ENCODE measurements at places on chromosomes 12 and 14.

DNA sequence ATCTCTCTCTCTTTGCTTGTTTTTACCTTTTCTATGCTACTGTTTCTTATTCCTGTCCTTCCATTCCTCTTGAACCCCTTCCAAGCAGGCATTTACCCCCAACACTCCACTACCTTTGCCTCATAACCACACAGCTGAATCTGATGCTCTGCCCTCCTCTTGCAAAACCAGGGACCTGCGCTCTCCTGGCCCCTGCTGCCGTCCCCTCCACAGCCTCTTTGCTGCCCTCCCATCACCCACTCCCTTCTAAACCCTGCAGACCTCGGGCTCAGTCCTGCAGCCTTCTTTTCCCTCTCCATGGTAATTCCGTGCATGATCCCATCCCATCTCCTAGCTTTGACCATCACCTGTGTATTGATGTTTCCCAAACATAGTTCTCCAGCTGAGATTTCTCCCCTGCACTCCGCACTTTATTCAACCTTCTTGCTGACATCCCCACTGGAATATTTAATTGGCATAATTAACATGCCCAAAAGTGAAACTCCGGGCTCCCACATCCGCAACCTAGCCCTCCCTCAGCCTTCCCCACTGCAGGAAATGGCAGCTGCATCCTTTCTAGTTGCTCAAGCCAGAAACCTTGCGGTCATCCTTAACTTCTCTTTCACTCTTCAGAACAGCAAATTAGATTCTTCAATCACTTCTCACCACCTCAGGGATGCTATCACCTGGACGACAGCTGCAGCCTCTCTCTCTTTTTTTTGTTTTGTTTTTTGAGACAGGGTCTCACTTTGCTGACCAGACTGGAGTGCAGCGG, 16.0 kb downstream of the FIGNL2 start:
- ATAC-seq, result no peak

GRCh38 chr12:75628916-75629315, 117.5 kb upstream of the KRR1 start:
- no peak for ATAC-seq

DNA sequence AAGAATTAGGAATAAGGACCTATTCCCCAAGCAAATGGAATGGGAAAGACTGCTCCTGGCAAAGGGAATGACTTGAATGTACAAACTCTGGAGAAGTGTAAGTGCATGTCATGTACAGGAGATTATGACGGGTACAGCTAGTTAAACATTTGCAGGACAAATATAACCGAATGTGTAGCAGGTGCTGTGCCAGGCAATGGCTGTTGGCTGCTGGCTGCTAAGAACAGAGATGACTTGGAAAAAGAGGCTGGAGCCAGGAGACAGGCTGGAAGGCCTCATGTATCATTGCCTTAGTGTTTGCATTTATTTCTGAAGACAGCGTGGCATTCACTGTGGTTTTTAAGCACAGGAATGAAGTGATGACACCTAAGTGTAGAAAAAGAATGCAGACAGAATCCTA, 136.8 kb downstream of the TTC8 start:
- no peak for ATAC-seq

GRCh38 chr14:31510222-31510621, 22.4 kb upstream of the GPR33 start:
- no peak for ATAC-seq

- no peak for ATAC-seq
Observed at GRCh38 chr14:75311356-75311755, 32.7 kb downstream of the FOS start.

- no peak for ATAC-seq
Observed at GRCh38 chr12:108151533-108152169, 22.6 kb downstream of the WSCD2 start.

- ATAC-seq, result no peak
Observed at GRCh38 chr12:82695531-82695930, 8.8 kb downstream of the TMTC2 start.

DNA sequence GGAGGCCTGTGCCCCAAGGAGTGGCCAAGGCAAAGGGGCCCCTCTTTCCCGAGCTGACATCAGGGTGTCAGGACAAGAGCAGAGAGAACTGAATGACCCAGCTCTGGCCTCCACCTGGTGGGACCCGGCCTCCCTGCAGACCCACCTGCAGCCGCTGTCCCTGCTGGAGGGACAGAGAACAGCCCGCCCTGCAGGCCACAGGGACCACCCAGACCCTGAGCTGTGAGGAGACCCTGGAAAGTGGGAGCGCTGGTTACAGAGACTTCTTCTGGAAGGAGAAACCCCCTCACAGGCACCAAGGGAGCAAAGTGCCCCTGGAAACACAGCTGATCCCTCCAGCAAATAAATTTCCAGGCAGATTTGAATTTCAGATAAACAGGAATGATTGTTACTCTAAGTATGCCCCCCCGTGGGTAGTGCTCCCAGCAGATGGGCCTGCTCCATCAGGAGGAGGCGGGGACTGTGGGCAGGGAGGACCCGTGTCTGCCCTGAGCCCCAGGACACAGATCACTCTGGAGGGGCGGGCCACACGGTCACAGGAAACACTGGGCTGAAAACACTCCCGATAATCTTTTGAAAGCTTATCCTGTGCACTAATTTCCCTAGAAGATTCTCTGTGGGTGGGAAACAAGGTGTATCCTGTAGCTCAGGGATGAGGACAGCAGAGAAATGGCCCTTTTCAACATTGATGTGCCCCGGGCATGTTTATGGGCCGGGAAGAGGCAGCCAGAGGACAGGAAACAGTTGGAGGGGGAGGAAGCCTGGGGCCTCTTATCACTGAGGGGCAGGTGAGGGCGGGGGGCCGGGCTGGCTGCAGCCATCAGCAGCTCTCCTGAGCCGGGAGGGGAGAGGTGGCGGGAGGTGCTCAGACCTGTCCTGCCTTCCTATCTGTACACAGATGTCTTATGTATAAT, 276.0 kb downstream of the ADGRD1 start:
- ATAC-seq, result peak; percentile 31

GRCh38 chr12:7072035-7072434, 11.5 kb downstream of the C1S start:
- no peak for ATAC-seq

GRCh38 chr14:99612738-99613330, 8.8 kb upstream of the CCDC85C start:
- ATAC-seq, result peak; percentile 65

- ATAC-seq, result peak; percentile 74
Observed at GRCh38 chr14:32710731-32711680, 227.7 kb upstream of the NPAS3 start.

DNA sequence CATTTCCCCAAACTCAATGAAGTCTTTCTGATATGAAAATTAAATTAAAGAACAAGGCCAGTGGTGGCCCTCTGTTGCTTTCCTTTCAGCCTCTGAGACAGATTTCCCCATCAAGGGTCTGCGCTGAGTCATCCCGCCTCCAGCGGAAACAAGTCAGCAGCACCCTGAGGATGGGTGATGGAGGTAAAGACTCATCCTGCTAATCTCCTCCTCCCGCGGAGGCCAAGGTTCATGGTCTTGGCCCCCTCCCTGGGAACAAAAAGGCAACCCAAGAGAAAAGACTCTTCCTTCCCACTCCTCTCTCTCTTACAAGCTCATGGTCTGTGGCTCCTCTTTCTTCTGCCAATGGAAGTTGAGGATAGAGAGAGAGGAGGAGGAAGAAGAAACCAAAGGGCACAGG, 9.0 kb upstream of the NUMB start:
- no peak for ATAC-seq

- no peak for ATAC-seq
Observed at GRCh38 chr12:15323480-15323879, 1.2 kb downstream of the PTPRO start.

DNA sequence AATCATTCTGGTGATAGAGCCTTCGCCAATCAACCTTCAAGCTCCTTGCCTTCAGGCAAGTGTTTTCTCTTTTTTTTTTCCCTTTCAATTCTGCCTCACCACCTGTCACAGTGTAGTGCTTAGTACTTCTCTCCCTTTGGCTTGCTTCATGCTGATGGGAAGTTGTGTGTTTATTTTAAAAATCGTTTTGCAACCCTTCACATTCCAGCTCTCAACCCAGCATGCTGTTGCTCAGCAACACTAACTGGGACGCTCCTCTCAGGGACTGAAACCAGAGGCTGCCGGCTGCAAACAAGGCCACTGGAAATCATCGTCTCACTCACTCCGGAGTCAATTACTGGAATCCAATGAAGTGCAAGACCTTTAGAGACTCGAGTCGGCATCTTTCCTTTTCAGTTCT, 342.7 kb downstream of the PRKD1 start:
- no peak for ATAC-seq

- peak; percentile 91 for ATAC-seq
Observed at GRCh38 chr12:124837958-124838803, 25.5 kb downstream of the SCARB1 start.

- no peak for ATAC-seq
Observed at GRCh38 chr14:81222691-81223090, 1.9 kb upstream of the GTF2A1 start.

- ATAC-seq, result no peak
Observed at GRCh38 chr14:60343571-60344071, 94.6 kb downstream of the PPM1A start.

DNA sequence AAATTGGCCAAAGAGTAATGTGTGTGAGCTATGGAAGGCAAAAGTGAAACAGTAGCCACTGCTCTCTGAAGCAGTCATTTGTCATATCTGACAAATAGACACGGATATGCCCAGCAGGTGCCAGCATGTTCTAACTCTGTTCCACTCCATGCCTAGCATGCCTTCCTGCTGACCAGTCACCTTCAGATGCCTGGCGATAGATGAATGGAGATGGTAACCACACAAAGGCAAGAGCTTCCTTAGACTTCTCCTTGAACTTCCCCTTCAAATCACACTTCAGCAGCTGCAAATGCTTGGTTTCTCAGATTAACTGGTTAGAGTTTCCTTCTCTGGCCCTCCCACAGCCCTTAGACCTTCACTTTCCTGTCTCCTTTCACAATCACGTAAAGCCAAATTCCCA, 429.9 kb downstream of the DAD1 start:
- no peak for ATAC-seq

- no peak for ATAC-seq
Observed at GRCh38 chr12:56988207-56988739, 18.1 kb downstream of the ZBTB39 start.

GRCh38 chr12:6383572-6384498, at the start of gene LTBR:
TSS of gene LTBR (plus strand) at chr12:6384162. CDS start at chr12:6384359, 197 bp downstream.
- no peak for ATAC-seq

DNA sequence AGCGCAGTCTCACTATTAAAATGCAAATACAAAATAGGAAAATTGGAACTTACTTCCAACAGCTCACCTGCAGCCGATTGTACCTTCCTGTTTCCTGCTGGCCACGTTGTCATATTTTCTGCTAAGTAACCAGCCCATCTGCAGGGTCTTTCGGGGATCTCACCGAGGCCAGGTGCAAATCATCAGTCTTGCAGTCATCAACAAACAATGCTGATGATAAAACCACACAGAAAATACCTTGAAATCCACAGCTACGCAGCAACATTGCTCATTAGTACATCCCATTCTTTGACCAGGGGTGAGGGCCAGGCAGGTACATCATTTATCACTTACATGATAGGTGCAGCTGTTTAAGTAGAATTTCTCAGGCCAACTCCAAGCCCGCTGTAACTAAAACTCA, 406.9 kb downstream of the TMEM121 start:
- ATAC-seq, result no peak

DNA sequence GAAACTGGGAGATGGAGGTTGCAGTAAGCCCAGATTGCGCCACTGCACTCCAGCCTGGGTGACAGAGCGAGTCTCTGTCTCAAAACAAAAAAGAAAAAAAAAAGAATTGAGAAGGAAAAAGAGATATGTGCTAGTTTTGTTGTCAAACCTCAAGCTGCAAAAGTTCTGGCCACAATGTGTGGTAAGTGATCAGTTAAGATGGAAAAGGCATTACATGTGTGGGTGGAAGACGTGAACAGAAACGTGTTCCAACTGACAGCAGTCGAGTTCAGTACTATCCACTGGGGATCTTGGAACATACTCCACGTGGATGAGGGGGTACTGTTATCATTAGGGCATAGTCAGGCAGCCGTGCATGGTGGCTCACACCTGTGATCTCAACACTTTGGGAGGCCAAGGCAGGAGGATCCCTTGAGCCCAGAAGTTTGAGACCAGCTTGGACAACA, 17.3 kb downstream of the GPR68 start:
- no peak for ATAC-seq

GRCh38 chr12:125129179-125129571, 63.9 kb downstream of the AACS start:
- ATAC-seq, result no peak

DNA sequence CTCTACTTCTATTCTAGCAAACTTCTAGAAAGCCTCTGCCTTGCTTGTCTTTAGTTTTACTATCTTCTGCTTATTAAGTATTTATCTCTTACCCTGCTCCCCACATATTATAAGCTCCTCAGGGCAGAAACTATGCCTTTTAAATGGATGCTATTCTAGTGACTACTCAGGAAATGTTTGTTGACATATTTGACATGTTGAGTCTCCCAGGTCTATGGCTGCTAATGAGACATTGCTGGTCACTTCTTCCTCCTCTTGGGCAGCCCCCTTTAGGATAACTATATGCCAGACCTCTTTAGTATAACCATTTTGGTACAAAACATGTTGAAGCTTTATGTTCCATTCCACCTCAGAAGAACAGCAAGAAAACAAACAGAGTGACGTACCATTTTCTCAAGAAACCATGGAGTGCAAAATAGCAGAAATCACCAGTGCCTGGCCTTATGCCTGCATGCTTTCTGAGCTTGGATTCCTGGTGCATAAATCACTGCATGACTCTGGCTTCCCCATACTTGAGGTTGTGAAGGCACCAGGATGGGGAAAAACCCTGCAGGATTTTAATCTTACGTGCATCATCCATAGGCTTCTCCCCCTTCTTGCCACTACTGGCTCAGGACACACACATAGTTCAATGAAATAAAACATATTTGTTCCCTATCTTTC, 202.6 kb downstream of the TMX1 start:
- ATAC-seq, result peak; percentile 94

DNA sequence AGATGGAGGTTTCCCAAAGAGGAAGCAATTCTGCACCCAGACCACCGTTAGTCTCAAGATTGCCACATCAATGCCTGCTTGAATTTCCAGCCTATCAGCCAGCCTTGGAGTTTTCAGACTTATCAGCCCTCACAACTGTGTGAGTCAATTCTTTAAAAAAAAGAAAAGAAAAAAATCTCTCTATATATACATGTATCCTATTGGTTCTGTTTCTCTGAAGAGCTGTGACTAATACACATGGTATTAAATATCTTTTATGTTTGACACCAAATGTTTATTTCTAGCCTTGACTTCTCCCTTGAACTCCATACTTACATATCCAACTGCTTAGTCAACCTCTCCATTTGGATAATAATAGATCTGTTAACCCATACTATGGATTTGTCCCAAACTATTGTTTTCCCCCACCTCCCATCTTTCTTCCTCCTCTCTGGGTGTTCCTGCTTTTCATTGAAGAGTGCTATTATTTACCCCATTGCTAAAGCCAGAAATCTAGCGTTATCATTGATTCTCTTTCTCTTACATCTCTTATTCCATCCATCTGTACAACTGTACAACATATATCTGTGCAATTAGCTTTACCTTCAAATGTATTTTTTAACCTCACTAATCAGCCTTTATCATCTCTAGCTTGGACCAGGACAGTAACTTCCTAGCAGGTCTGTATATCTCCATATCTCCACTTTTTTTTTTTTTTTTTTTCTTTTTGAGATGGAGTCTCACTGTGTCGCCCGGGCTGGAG, 22.7 kb upstream of the EID3 start:
- ATAC-seq, result peak; percentile 92

GRCh38 chr12:105804591-105805265, 334.0 kb downstream of the NUAK1 start:
- ATAC-seq, result no peak
